ENCODE measurements at places on chromosomes 11 and 22. TPM values are rescaled to one million over a fixed set of nuclear protein-coding genes. Genes with fewer than 3 reads are reported as not detected.
A peak's percentile ranks its signal among the peaks of the same experiment; 100 is the strongest.

DNA sequence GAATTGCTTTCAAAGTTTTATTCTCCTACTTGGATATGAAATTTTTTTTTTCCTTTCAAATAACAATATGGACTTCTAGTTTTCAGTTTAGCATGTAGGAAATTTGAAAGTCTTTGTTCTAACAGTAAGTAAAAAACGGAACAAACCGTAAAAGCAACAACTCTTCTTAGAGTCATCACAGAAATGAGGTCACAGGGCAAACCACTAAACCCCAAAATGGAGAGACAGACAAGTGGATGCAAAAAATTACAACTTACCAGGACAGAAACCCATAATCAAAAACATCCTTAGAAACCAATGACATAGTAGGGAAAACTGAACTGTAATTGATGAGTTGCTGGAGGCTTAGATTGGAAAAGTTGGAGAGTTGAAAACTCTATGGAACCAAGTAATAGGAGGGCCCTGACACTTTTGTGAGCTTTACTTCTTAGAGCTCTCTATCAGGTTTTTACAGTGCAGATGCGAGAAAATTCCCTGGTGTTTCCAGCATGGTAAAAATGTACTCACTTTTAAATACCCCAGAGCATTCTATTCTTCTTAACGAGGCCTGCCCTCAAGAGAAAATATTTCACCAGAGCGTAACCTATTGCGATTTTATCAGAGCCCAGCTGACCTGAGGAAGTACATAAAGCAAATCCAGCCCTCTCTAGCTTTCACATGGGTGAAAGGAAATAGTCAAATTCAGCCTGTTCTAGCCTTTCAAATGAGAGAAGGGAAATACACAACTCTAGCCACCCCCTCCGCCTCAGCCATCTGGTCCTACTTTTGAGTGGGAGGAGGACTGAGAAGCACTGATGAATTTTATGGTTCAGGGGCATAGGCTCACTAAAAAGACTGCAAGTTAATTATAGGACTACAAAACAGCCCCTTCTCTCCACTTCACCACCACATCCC, 39.1 kb downstream of the CASP12 start:
- no peak for DNase-seq

DNA sequence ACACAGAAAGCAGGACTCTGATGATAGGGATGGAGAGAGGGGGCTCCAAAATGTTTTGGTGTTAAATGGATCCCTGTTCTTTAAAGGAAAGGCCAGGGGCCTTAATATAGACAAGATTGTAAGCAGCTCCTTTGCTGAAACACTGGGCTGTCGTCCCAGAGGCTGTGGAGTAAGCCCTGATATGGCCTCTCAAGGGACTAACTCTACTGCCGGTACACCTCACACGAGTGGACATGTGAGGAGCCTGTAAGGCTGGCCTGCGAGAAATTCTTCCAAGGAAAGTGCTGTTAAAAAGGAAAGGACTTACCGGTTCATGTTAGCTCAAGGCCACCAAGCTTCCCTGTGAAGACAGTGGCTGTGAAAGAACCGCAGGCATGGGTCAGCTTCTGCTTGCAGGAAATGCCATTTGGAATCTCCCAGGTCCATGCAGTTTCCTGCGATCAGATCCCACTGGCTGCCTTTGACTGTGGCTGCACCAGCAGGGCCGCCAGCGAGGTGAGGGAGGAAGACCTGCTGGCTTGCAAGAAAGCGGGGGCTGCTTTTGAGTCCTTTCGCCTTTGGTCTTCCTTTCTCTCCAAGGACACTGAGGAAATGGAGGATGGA, 106.6 kb downstream of the PRR5L start:
- DNase-seq: no peak

- DNase-seq: no peak
Measured at GRCh38 chr11:77470971-77471370, 2.9 kb downstream of the PAK1 start.

- DNase-seq: no peak
Measured at GRCh38 chr11:126189109-126189929, 22.1 kb downstream of the RPUSD4 start.

DNA sequence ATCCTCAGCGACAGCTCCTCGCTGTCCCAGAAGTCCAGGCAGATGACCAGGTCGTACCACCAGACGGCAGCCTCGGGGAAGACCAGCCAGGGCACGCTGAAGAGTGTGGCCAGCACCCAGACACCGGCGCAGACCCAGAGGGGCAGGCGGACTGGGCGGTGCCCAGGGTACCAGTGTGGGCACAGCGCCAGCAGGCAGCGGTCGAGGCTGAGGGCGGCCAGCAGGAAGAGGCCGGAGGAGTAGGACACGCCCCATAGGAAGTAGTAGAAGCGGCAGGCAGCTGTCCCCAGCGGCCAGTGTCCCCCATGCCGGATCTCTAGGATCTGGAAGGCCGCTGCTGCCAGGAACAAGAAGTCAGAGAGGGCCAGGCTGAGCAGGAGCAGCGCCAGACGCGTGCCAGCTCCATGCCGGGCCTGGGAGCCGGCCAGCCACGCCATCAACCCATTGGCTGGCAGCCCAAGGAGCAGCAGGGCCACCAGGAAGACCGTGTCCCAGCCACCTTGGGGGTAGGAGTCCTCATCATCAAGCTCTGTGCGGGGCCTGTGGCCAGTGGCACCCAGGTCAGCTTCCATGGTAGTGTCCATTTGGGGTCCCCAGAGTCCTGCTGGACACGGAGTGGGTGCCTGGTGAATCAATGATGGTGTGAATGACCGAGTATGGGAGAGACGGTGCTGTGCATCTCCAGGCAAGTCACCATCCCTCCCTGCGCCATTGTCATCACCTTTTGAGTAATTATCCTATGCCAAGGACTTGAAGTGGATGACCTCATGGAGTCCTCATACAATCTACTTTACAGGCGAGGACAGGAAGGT, at the start of gene GPR152:
TSS of gene GPR152 (minus strand) at position 589 of the 812 bp plus-strand sequence. CDS start at position 584, 5 bp downstream.
- DNase-seq: no peak

- peak; percentile 5 for DNase-seq
Measured at GRCh38 chr11:94740083-94741021, 27.8 kb upstream of the AMOTL1 start.

GRCh38 chr22:47199979-47200272, 437.5 kb downstream of the TBC1D22A start:
- no peak for DNase-seq

GRCh38 chr11:18071098-18071705, 25.1 kb upstream of the TPH1 start:
- DNase-seq: no peak

GRCh38 chr11:114110952-114111947, 51.7 kb downstream of the ZBTB16 start:
- no peak for DNase-seq

DNA sequence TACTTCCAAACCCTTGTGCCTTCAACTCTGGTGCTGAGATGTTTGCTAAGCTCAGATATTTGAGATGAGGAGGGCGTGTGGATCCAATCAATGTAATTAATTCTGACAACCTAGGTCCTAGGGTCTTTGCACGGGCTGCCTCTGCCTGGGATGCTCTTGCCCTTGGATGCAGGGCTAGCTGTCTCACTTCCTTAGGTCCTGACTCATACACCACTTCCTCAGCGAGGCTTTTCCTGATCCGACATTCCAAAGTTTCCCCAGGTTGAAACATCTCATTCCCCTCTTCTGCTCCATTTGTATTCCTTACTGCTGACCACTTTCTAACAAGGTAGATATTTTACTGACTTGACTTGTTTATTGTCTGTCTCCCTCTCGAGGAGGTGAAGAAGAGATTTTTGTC, 43.0 kb upstream of the NTM start:
- DNase-seq: no peak

DNA sequence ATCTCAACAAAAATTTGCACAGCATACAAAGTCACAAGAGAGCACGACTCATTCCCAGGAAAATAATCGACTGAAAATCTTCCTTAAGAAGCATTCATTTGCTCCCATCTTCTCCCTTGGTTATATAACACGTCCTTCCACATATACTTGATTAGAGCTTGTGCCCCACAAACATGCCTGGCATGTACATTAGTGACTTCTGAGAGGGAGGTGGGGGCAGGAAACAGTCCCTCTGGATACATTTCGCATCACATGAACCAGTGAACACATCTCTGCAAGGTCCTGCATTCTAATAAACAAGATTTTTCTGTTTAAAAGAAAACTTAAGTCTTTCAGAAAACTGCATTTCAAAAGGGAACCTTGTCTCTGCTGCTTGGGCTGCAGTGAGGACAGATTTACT, 54.1 kb upstream of the IGLL5 start:
- no peak for DNase-seq

- DNase-seq: no peak
Measured at GRCh38 chr11:59112494-59112893, 5.5 kb downstream of the FAM111B start.

- DNase-seq: no peak
Measured at GRCh38 chr11:73425108-73425507, 48.9 kb downstream of the RELT start.

- no peak for DNase-seq
Measured at GRCh38 chr22:39933741-39934140, 26.5 kb upstream of the TMA7B start.

GRCh38 chr11:60459345-60459744, 3.7 kb downstream of the MS4A1 start:
- DNase-seq: no peak

- DNase-seq: no peak
Measured at GRCh38 chr22:35455529-35455928, 55.6 kb downstream of the MCM5 start.

GRCh38 chr11:60781286-60781980, 3.7 kb upstream of the MS4A10 start:
- DNase-seq: no peak

DNA sequence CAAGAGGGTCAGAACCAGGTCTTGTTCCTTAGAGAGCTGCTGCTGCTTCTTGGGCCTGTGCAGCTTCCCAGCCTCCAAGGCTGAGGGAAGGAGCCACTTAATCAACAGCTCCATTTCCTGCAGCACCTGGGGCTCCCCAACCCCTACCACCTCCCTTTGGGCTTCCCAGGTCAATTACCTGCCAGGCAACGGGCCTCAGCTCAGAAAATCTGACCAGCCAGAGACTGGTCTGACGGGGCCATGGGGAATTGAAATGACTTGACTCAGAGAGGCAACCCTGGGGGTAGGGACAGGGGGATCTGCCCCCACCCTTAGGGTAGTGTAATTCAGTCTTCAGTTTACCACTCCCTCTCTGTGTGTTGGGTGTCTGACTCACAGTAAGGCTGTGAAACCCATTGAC, 4.7 kb upstream of the MAJIN start:
- no peak for DNase-seq

DNA sequence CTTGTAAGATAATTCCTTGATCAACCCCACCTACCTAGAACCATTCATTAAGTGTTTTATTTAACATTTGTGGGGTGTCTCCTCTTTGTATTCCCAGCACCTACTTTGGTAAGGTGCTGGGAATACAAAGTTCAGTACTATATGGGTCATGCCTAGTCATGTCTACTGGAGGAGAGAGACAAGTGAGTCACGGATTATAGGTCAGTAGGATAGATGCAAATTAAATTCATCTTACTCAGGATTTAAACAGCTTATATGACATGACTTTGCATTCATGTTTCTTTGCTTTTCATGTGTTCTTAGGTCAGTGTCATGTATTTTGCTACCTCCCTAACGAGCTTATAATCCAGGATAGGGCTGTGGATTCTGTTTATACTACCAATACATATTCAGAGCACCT, 3.4 kb upstream of the FADS1 start:
- DNase-seq: no peak

DNA sequence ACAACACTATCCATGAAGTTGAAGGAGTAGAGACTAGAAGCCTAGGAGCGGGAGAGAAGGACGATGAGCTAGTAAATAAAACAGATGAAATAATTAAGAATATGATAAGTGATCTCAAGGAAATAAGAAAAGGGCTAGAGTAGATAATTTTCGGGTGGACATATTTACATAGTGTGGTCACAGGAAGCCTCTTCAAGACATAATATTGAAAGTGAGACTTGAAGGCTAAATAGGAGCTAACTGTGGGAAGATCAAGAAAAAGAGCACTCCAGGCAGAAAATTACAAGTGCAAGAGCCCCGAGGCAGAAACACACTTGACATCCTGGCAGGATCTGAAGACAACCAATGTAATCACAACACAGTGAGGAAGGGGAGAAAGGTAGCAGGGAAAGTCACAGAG, 11.9 kb upstream of the PPFIBP2 start:
- no peak for DNase-seq

GRCh38 chr11:14642873-14643696, 519 bp upstream of the PDE3B start:
- no peak for DNase-seq

- no peak for DNase-seq
Measured at GRCh38 chr11:33347490-33348125, 90.4 kb downstream of the HIPK3 start.

- no peak for DNase-seq
Measured at GRCh38 chr11:84924154-84924692, 702.9 kb downstream of the DLG2 start.

DNA sequence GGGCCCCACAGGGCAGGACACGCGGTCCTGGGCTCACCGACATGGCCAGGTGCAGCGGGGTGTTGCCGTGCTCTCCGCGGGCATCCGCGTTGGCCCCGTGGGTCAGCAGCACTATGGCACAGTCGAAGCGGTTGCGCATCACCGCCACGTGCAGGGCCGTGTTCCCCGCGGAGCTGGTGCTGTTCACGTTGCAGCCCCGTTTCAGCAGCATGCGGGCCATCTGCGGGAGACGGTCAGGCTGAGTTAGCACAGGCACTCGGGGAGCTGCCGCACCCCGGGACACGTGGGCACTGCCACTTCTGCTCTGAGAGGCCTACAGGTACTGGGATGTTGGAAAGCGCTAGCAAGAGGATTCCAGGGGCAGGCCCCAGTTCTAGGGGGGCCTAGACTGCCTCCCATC, 22.3 kb upstream of the BAIAP2L2 start:
- no peak for DNase-seq

- DNase-seq: peak; percentile 56
Measured at GRCh38 chr11:75325713-75326438, 25.6 kb downstream of the ARRB1 start.

GRCh38 chr11:84390441-84391078, 1104.4 kb upstream of the CCDC90B start:
- DNase-seq: no peak

- DNase-seq: no peak
Measured at GRCh38 chr11:72996959-72997358, 145.2 kb downstream of the FCHSD2 start.

DNA sequence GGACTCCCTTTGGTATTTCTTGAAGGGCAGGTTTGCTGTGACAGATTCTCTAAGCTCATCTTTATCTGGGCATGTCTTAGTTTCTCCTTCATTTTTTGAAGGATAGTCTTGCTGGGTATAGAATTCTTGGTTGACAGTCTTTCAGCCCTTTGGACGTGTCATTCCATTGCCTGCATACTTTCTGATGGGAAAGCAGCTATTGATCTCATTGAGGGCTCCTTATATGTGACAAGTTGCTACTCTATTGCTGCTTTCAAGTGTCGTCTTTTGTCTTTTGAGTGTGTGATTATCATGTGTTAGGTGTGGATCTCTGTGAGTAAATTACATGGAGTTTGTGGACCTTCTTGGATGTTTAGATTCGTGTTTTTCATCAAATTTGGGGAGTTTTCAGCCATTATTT, 21.9 kb downstream of the IGHMBP2 start:
- DNase-seq: no peak

- peak; percentile 18 for DNase-seq
Measured at GRCh38 chr22:27019827-27020226, 362.4 kb downstream of the MIAT start.

CRYAB gene
- 325 TPM for total RNA-seq

OR52I2 gene
- total RNA-seq: not detected

USP35 gene
- 38.8 TPM for total RNA-seq

ADORA2A gene
- 47.6 TPM for total RNA-seq

DNAJC24 gene
- 20.7 TPM for total RNA-seq

NFRKB gene
- total RNA-seq: 35.3 TPM

MYOD1 gene
- not detected for total RNA-seq

CPT1A gene
- total RNA-seq: 75.3 TPM

L3MBTL2 gene
- 14.8 TPM for total RNA-seq
